ENCODE measurements at places on chromosomes 1 and 21.

- DNase-seq: no peak
Measured at GRCh38 chr1:76029331-76029730, 45.2 kb upstream of the ST6GALNAC3 start.

GRCh38 chr1:240559781-240560180 lies 52.2 kb downstream of the GREM2 start:
- no peak for DNase-seq

DNA sequence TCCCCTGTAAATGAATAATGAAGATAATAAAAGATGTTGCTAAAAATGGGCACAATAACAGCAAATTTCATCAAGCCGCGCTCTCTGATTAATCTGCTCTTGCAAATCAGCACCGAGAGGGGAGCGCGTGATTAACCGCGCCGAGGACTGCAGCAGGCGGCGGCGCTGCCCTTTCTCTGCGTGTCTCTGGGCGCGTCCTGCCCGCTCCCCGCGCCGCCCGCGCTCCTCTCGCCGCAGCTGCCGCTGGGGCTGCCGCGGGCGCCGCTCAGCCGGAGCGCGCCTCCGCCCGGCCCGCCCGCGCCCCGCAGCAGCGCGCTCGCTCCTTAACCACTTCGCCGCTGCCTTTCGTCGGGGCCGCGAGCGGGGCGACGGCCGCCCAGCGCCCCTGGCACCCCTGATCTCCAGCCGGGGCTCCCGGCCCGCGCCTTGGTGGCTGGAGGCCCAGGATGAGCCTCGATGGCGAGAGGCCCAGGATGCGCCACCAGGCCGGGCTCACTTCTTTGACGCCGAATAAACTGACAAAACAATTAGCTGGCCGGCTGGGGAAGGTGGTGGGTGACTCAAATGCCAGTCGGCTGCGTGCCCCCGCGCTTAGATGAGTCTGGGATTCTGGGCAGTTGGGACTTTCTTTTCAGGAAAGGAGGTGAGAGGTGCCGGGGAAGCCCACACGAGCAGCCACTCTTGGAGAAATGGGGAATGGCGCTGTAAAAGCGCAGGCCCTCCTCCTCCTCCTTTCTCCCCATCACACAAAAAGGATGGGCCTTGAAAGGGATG lies 221.4 kb upstream of the PKN2 start:
- DNase-seq: no peak

DNA sequence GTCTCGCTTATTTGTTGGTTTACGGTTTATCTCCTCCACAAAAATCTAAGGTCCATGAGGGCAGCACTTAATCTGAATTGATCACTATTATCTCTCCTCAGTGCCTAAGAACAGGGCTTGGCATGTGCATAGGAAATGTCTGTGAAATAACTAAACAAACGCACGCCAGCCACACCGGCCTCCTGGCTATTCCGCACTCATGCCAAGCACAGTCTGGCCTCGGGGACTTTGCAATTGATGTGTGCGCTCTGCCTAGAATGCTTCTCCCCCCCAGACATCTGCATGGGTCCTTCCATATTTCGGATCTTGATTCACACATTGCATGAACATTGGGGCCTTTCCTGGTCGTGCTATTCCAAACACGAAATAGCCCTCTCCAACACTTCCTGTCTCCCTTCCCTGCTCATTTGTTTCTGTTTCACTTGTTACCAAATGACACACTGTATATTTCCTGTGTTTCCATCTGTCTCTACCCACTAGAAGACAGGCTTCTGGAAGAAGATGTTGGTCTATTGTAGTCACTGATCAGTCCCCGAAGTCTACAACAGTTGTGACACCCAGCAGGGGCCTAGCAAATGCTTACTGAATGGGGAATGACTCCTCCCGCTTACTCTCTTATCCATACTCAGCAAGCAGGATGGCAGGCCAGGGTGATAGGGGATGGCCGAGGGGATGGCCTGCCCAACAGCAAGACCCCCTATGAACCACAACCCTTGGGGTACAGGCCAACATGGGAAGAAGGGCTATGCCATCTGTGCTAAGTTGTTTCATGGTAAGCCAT lies 93.9 kb downstream of the GLIS1 start:
- DNase-seq: no peak

DNA sequence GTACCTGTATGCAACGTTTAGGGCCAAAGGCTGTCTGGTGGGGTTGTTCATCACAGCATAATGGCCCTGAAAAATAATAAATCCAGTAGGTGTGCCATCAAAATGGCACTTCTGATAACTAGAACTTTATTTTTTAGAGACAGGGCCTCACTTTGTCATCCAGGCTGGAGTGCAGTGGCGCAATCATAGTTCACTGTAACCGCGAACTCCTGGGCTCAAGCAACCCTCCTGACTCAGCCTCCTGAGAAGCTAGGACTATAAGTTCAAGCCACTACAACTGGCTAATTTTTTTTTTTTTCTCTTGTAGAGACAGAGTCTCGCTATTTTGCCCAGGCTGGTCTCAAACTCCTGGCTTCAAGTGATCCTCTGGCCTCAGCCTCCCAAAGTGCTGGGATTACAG lies 4.7 kb downstream of the SNAPIN start:
- DNase-seq: no peak

- no peak for DNase-seq
Measured at GRCh38 chr1:212451416-212452322, 18.9 kb downstream of the NENF start.

- DNase-seq: no peak
Measured at GRCh38 chr1:14442669-14443068, 155.8 kb upstream of the KAZN start.

DNA sequence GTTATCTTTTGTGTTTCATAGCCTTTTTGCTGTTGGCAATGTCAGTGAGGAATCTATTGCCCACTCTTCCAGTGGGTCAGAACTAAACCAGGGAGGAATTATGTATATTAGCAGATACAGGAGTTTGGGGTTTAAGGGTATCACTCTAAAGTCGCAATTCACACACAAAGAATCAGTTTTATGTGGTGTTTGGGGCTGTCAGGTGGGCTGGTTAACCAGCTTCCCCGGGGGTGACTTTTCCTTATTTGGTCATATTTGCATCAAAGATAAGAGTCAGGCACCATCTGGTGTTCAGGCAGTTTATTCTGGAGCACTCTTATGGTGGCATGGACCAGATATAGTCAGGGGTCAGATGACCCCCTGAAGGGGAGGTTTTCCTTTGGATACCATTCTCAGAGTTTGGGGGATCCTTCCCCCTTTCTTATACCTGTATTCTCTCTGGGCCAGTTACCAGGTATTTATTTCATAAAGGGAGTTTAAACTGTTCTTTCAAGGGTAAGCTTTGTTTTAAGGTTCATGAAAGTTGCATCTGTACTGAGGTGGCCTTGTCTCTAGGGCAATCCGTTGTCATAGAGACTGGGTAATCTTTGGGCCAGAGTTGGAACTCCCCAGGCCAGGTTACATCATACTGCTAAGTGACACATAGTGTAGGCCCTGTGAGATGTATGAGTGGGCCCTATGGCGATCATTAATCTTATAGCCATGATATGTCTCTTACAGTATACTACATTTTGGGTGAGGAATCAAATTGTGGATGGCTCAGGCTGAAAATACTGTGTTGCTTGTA lies 148.2 kb downstream of the RWDD3 start:
- no peak for DNase-seq

GRCh38 chr1:230948301-230948700 lies 30.4 kb downstream of the TTC13 start:
- no peak for DNase-seq

DNA sequence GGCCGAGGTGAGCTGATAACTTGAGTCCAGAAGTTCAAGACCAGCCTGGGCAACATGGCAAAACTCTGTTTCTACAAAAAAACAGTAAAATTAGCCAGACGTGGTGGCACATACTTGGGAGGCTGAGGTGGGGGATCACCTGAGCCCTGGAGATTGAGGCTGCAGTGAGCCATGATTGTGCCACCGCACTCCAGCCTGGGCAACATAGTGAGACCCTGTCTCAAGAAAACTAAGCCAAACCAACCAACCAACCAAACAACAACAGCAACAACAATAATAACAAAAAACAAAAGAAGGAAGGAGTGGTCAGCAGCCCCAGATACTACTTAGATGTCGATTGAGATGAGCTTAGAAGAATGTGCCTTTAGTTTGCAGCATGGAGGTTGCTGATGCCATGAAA lies 47.7 kb downstream of the CENPF start:
- no peak for DNase-seq

GRCh38 chr21:43921979-43922945 lies 57.2 kb downstream of the AGPAT3 start:
- DNase-seq: no peak

- no peak for DNase-seq
Measured at GRCh38 chr1:220741349-220741748, 6.8 kb upstream of the MTARC2 start.

GRCh38 chr1:18852501-18852900 lies 7.0 kb downstream of the TAS1R2 start:
- no peak for DNase-seq

DNA sequence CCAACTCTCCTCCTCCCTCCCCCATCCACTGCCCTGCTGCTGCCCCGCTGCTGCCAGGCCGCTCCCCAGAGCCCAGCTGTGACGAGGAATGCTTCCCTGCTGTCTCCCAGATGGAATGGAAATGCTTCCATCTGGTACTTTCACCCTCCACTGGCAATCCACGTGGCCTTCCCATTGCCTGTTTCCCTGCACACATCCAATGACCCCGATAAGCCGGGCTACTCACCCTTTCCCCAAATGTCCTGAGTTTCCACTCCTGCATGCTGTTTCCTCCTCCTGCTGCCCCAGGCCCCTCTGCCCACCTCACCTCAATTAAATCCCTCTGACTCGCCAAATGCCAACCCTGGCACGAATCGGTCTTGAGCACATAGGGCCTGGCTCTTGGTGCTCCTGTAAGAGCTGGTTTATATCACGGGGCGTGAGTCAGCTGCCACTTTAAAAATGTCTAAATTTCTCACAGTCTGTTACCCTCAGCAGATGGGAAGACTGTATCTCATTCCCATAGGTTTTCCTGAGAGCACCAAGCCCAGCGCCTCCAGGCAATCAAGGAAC lies 36.4 kb downstream of the MRAP start:
- peak; percentile 65 for DNase-seq

- DNase-seq: no peak
Measured at GRCh38 chr1:75838079-75838478, 41.4 kb downstream of the MSH4 start.

GRCh38 chr1:59738591-59739015 lies 76.1 kb upstream of the HOOK1 start:
- no peak for DNase-seq

DNA sequence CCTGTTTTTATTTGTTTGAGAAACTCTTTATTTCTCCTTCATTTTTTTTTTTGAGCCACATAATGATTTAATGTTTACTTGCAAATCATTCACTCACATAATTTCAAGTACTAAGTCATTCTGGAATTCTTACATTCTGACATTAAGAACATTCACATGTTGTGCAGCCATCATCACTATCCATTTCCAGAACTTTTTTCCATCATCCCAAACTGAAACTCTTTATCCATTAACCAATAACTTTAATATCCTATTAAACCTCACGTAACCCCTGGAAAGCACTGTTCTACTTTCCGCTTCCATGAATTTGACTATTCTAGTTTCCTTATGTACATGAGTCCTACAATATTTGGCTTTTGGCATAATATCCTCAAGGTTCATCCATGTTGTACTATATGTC lies 52.5 kb upstream of the TEKT2 start:
- no peak for DNase-seq

- DNase-seq: no peak
Measured at GRCh38 chr1:119228335-119229080, 88.1 kb upstream of the WARS2 start.

DNA sequence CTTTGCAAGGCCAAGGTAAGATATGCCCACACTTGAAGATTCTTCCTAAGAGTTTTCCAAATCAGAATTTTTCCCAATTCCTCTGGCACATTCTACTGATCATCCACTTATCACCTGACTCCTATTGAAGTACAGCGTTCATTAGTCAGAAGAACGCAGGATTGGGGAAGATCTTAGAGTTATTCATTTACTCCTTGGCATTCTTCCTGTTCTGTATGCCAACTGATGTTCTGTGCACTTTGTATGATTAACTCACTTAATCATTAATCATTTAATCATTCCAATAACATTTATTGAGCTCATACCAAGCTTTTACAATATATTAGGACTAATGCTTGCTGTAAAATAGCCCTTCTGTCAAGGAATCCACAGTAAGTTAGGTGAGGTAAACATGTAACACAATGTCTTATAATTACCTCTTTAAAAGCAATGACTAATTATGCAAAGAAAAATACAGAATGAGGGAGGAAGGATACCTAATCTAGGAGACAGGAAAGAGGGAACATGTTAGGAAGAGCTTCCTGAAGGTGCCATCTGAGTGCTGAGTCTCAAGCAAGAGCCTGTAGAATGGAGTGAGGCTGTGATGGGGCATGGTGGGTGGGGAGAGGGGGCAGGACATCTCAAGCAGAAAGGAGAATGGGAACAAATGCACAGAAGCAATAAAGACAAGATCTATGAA lies 71.1 kb upstream of the DPT start:
- DNase-seq: no peak

GRCh38 chr1:6350416-6351088 lies 43.0 kb downstream of the ACOT7 start:
- DNase-seq: no peak

GRCh38 chr1:155324717-155325602 lies 4.3 kb downstream of the RUSC1 start:
- no peak for DNase-seq

- no peak for DNase-seq
Measured at GRCh38 chr1:9169601-9170137, 40.8 kb upstream of the GPR157 start.

GRCh38 chr1:36802018-36802417 lies 232.3 kb downstream of the GRIK3 start:
- DNase-seq: no peak

DNA sequence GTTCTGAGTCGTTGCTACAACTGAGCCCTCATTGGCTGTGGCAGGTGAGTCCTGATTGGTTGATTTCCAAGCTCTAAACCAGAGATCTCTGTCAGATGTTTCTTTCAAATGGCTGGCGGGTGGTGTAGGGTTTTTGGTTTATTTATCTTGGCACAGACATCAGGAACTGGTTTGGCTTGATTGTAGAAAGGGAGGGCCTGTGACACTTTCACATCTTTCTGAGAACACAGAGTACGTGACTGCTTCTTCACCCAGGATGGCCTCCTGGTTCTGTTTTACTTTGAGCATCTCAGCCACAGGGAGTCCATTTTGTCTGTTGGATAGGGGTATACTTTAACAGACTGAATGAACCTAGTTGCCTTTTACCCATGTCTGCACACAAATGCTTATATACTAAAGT lies 89.4 kb upstream of the GPR52 start:
- DNase-seq: no peak

- no peak for DNase-seq
Measured at GRCh38 chr1:91133248-91133647, 111.4 kb upstream of the ZNF644 start.

DNA sequence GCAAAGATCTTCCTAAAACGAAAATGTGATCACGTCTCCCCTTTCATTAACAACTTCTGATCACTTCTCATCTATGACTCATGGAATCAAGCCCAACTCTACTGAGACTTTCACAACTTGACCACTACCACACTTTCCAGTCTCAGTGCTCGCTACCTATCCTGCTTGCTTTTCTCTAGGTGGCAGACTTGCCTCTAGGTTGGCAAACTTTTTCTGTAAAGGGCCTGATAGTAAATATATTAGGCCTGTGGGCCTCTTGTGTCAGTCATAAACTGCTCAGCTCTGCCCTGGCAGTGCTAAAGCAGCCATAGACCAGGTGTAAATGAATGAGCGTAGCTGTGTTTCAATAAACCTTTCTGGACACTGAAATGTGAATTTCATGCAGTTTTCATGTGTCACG lies 21.5 kb upstream of the HMGB4 start:
- DNase-seq: no peak

GRCh38 chr1:47298025-47298699 lies 15.8 kb downstream of the STIL start:
- DNase-seq: no peak

- DNase-seq: no peak
Measured at GRCh38 chr1:167438171-167439138, 79.9 kb downstream of the CD247 start.
